ENCODE measurements at places on chromosomes 3 and 15.

DNA sequence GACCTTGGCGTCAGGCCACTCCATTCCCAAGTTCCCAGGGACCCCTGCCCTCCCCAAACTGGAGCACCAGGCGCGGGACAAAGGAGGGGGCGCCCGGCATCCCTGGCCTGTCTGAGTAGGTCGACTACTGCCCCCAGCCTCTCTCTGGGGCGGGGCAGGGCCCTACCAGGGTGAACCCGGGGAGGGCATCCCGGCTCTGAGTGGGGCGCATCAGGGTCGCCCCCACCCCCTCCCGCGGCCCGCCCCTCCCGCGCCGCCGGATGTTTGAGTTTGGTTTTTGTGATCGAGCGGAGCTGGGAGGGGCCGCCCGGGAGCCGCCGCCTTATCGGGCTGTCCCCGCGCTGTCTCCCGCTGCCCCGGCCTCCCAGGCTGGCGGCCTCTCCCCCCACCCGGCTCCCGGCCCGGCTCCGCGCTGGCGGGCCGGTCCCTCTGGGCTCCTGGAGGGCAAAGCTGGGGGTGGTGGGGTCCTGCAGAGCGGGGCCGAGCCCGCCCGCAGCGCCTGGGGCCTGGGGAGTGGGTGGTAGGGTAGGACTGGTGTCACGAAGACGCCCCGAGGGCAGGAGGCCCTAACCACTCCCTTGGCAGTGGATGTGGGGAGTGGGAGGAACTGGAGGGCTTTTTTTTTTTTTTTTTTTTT is 47.2 kb upstream of the SMAD6 start:
- DNase-seq = no peak

- no peak for DNase-seq
Measured at GRCh38 chr15:77702211-77702957, 69.7 kb upstream of the LINGO1 start.

DNA sequence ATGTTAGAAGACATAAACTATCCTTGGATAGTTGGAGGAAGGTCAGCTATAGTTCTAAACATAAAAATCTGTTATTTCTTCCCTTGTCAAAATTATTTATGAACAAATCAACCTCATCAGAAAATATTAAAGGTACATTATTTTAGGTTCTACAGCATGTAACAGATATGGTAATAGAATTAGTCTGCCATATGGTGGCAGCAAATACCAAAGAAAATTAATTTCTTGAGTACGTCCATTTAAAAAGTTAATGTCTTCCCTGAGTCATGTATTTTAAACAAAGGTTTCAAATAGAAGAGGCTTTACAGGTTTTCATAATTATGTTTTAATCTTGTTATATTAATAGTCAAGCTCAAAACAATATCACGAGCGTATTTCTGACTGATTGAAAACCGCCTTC is 17.9 kb upstream of the ANKRD28 start:
- DNase-seq = peak; percentile 40

DNA sequence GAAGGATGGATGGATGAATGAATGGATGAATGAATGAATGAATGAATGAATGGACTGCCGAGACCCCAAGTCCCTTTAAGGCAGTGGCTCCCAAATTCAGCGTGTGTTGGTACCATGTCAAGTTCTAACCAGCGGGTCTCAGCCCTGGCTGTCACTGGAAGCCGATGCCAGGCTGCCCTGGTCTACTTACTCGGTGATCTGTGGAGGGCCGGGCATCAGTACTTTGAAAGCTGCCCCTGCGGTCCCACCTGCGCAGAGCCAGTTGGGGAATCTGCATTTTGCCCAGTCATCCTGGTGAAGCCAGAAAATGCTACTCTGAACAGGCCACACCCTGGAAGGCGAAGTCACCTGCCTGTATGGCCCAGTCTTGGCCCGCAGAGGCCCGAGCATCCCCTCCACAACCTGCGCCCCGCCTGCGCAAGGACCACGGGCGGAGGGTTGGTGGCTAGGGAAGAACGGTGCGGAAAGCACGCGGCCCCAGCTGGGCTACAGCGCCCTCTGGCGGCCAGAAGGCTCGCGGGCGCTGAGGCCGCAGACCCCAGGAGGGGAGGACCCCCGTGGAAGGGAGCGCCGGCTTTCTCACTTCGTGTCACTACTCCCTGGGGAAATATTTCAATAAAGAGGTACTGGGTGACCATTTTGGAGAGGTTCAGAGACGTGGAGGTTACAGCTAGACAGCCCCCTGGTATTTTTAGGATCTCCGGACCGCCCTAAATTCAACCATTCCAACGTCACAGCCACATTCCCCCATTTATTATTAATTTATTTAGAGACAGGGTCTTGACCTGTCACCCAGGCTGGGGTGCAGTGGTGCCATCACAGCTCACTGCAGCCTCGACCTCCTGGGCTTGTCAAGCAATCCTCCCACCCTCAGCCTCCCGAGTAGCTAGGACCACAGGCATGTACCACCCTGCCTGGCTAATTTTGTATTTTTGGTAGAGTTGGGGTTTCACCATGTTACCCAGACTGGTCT is 34.9 kb downstream of the PRKCD start:
- DNase-seq = no peak

DNA sequence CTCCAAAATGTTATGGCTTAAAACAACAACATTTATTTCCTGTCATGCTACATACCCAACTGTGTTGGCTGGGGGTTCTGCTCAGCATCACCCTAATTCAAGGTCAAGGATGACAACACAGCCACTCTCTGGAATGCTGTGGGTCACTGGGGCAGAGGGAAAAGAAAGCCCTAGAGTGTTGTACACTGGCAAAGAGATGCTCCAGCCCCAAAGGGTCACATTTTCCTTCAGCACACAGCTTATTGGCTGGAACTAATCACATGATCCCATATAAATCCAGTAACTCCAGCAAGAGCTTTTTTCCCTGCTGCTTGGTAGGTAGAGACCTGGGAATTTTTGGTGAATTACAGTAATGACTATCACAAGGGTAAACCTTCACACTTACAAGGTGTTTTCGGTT is 1041.4 kb downstream of the NTRK3 start:
- DNase-seq = no peak

- DNase-seq = no peak
Measured at GRCh38 chr3:46882377-46883053, 5.0 kb downstream of the PTH1R start.

GRCh38 chr3:171328419-171329082 is 131.7 kb downstream of the TNIK start:
- no peak for DNase-seq

Measured in hippocampal formation (tissue), 2 donors.